CD4-positive, alpha-beta T cell treated with Interleukin-1 beta for 1 hour (primary cell): ENCODE measurements at places on chromosomes 6 and 20.

DNA sequence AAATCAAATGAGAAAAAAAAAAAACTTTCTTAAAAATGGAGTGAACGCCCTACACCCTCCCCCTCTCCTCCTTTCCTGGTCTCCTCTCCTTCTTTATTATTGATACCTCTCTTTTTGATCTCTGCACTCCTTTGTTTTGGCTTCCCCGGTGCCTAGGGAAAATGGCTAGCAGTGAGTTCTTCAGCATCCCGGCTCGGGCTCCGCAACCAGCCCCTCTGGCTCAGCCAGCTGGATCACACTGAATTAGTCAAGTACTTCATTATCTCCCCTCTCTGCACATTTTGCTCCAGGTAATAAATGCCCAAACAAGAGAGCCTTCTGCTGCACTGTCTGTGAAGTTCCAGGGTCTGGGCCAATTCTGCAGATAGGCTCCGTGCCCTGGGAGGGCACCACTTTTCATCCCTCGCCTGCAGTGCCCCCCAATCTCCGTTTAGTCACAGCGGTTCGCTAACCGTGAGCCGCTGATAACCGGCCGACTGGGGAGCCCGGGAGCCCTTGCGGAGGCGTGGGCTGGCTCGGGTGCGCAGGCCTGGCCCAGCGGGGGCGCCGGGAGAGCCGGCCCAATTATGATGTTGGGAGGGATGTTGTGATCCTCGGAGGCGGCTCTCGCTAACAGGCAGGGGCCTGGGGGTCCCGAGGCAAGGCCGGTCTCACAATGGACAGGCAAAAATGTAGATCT lies 301.9 kb downstream of the TFAP2A start:
- DNase-seq: no peak

GRCh38 chr6:10410207-10411050 lies 4.4 kb downstream of the TFAP2A start:
- DNase-seq: no peak

DNA sequence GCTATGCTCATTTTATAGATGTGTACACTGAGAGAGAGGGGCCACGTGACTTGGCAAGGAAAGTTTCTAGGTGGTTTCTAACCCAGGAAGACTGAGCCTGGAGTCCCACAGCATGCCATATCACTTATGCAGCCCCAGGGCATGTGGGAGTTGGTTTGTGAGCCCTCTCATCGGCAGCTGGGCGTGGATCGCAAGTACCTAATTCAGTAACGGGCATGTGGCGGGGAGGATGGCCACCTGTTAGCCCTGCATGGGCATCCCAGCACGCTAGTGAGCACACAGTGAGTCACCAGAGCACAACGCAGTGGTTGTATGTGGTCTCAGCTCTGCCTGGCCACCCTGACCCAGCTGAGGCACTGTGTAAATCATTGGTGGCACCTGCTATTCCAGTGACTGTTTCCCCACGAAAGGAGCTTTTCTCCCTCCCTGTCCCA lies 88.3 kb downstream of the NINL start:
- no peak for DNase-seq

DNA sequence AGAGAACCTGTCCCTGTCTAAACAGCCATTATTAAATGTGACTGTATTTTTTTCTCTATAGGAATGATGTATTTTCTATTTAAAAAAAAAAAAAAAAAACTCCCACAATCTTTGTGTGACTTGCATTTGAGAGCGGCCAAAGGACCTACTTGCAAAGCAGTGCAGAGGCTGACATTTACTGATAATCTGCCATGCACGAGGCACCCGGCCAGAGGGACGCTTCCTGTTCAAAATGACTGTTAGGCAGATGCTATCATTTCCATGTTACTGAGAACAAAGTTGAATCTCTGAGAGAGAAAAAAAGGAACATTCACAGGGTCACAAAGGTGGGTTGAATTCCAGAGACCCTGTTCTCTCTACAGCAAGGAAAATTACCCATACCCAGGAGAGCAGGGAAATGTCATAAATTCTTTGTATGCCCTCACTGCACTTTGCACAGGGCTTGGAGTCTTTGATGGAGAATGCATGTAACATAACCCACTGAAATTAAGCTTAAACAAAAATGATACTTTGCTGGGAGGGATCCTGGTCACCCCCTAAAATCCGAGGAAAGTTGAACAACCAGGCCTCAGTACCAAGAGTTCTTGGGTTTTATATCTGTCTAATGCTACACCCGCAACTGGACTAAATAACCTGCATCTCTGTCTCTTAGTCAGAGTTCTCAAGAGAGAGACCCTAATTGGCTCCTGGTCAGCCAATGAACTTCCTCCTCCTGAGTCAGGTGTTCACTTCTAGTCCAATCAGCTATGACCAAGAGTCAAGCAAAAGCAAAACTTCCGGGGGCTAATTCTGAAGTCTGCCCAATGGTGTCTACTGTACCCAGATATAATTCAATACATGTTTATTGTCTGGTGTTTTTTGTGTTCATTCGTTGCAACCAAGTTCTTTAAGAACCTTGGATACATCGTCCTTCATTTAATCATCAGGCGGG lies 61.2 kb downstream of the GCLC start:
- DNase-seq: no peak

GRCh38 chr6:77040568-77041195 lies 422.6 kb downstream of the HTR1B start:
- DNase-seq: no peak

DNA sequence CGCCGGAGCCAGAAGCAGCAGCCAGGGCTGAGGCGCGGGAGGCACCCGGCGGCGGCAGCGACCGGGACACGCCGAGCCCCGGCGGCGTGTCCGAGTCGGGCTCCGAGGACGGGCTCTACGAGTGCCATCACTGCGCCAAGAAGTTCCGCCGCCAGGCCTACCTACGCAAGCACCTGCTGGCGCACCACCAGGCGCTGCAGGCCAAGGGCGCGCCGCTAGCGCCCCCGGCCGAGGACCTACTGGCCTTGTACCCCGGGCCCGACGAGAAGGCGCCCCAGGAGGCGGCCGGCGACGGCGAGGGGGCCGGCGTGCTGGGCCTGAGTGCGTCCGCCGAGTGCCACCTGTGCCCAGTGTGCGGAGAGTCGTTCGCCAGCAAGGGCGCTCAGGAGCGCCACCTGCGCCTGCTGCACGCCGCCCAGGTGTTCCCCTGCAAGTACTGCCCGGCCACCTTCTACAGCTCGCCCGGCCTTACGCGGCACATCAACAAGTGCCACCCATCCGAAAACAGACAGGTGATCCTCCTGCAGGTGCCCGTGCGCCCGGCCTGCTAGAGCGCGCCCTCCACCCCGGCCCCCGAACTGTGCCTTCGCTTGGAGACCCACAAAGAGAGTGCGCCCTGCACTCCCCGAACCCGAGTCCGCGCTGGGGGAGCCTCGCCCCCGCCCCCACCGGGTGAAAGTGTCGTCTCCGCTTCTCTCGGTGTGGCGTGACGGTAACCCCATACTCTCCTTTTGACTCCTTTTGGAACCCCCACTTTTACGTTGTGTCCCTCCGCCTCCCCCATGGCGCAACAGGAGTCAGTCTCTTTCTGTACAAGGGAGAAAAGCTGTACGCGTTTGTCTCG lies 1.6 kb downstream of the INSM1 start:
- DNase-seq: no peak

DNA sequence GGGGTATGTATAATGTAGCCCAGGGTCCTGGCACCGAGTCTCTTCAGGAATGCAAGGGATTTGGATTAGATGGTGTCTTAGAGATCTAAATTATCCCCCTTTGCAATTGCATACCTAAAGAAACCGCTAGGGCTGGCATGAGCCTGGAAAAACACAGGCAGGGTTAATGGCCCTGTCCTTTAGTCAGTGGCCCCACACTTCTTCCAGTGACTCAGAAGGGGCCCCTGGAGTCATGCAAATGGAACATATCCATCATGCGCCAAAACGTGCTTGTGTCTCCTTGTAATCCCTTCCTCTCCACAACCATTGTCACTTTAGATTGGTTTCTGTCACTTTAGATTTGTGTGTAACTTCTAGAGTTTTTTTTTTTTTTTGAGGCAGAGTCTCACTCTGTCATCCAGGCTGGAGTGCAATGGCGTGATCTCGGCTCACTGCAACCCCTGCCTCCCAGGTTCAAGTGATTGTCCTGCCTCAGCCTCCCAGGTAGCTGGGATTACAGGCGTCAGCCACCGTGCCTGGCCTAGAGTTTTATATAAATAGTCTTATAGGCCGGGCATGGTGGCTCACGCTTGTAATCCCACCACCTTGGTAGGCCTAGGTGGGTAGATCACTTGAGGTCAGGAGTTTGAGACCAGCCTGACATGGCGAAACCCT lies 8.7 kb upstream of the MYBL2 start:
- DNase-seq: no peak

- no peak for DNase-seq
These were observed 374.7 kb downstream of the ZFAND3 start for GRCh38 chr6:38194282-38194572.

GRCh38 chr20:35329435-35330139 lies 37.4 kb upstream of the FAM83C start:
- no peak for DNase-seq

DNA sequence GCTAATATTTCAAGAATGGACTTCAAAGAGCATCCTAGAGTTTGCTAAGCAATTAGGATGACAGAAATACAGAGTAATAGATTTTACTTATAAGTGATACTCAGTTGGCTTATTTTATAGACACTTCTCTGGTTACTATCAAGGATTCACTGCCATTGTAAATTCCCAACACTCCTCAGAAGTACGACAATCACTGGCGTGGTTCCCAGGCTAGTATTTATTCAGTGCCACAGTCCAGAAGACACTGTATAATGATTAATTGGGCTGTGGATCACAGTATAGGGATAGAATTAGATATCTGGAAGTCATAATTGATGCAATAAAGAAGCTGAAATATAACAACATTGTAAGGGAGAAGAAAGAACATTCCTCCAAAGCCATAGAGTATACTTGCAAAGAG lies 15.7 kb downstream of the MANEA start:
- DNase-seq: no peak

- no peak for DNase-seq
These were observed 3.4 kb downstream of the BPIFB2 start for GRCh38 chr20:33010674-33011449.

- DNase-seq: no peak
These were observed 71.5 kb upstream of the LAMP5 start for GRCh38 chr20:9442858-9443257.

DNA sequence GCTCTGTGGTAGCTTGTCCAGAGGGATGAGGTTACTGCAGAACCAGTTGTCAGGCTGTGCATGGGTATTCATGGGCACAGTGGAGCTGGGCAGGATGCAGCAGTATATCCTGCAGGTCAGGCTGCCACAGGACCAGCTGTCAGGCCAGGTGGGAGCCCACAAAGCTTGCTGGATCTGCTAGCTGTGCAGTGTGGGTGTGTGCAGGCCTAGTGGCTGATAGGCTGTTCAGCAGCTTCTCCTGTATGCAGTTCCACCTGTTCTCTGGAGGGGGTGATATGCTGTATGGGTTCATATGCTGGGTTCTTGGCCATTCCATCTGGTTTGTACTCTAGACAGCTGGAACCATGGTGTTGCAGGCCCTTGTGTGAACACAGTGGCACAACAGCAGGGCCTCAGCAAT lies 40.6 kb upstream of the TPD52L1 start:
- DNase-seq: no peak

DNA sequence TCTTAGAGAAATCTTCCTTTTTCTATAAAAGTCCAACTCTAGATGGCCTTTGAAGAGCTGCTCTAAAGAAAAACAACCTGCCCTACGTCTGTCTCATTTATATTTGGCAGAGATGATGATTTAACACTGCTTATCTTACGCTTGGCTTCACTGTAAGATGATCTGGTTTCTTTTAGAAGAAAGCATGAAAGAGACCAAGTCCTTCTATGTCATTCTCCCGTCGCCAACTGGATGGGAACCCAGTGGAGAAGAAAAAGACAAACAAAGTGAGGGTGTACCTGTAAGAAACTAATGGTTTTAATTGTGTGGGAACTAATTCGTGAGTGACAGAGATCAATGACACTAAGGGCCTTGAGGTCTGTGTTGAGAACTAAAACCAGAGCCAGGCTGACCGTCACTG lies 92.8 kb downstream of the MBOAT1 start:
- no peak for DNase-seq

DNA sequence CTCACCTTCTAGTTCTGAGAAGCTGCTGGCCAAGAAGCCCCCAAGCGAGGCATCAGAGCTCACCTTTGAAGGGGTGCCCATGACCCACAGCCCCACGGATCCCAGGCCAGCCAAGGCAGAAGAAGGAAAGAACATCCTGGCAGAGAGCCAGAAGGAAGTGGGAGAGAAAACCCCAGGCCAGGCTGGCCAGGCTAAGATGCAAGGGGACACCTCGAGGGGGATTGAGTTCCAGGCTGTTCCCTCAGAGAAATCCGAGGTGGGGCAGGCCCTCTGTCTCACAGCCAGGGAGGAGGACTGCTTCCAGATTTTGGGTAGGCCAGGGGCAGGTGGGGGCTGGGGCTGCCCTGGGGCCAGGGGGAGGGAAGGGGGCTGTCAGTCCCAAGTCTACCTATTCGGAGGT lies 2.3 kb downstream of the MYLK2 start:
- DNase-seq: no peak

- DNase-seq: no peak
These were observed 101.3 kb downstream of the MYB start for GRCh38 chr6:135282395-135282794.

GRCh38 chr6:52667572-52667971 lies 3.3 kb upstream of the TMEM14A start:
- no peak for DNase-seq

GRCh38 chr6:119355157-119355556 lies 5.6 kb upstream of the MAN1A1 start:
- no peak for DNase-seq

- no peak for DNase-seq
These were observed 87.3 kb downstream of the PKHD1 start for GRCh38 chr6:52000064-52000463.

DNA sequence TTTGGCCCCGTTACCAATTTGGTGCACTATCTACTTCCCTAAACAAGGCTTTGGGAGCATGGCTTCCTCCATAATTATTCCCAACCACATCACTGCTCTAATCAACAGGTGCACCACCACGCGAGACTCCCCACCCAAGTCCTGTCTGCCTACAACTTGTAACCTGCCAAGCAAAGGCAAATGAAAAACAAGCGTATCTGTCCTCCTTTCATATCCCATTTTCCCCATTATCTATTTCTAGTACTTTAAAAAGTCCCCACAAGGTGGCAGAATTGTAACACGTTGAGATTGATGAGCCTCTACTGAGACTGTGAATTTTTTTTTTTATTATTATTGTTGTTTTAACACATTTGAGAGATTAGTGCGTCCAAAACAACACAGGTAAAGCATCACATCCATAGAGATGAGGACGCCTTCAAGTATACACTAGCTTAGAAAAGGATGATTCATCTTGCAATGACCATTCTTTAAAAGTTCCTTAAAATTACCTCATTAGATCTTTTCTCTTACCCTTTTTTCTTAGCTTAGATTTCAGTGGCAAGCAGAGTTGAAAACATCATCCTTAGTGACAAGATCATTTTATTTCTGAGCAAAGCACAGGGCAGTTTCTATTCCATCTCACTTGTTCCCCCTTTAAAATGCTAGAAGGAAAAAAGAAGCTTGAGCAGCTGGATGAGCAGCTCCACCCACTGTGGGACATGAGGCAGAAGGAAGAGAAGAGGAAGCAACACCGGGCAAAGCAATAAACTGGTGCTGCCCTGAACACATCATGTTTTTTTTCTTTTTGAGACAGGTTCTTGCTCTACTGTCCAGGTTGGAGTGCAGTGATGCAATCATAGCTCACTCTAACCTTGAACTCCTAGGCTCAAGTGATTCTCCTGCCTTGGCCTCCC lies 210.8 kb downstream of the ARHGAP18 start:
- DNase-seq: peak; percentile 5

GRCh38 chr6:139468178-139468819 lies 93.9 kb upstream of the CITED2 start:
- DNase-seq: no peak
